Activated CD8-positive, alpha-beta T cell treated with anti-CD3 and anti-CD28 coated beads, Interleukin-2, amount 10 ng/mL, durations not matched to agents 7 days and 5 days (primary cell): ENCODE measurements at places on chromosomes 2 and 18. TPM values are rescaled to one million over a fixed set of nuclear protein-coding genes. Genes with fewer than 3 reads are reported as not detected.

GRCh38 chr18:13159579-13159978 lies 59.0 kb upstream of the LDLRAD4 start:
- peak; percentile 65 for DNase-seq
- H3K4me1 ChIP-seq, result peaks cover 3% of the 10 kb centered on the region
- H3K27ac ChIP-seq, result no peak overlapping the region
- H3K27me3 ChIP-seq, result peaks cover 7% of the 10 kb centered on the region
- H3K36me3 ChIP-seq, result peaks cover 9% of the 10 kb centered on the region

- H3K27me3 ChIP-seq, result no peaks in the 10 kb centered on the region
- no peak overlapping the region for H3K4me3 ChIP-seq
- DNase-seq, result no peak
Observed at GRCh38 chr2:30629866-30630265, 177.4 kb downstream of the CAPN13 start.

DNA sequence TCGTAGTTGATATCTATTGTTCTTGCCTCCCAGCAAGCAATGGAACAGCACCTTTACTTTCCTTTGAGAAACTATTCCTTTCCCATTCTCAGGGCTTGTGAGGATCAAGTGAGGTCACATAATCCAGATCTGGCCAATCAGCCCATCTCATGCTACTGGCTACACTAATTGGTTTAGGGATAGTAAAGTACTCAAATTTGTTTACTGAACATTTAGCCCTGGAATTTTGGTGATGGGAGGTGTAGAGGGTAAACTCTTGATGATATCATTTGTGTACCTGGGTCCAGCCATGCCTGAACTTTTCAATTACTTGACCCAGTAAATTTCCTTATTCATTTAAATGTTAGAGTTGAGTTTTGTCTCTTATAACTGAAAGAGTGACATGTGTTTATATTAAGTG lies 195.8 kb upstream of the TNP1 start:
- DNase-seq, result no peak
- peaks cover 46% of the 10 kb centered on the region for H3K27me3 ChIP-seq
- H3K4me3 ChIP-seq, result no peak overlapping the region
- H3K36me3 ChIP-seq, result no peaks in the 10 kb centered on the region

GRCh38 chr2:2735041-2735440 lies 404.0 kb upstream of the MYT1L start:
- no peaks in the 10 kb centered on the region for H3K27me3 ChIP-seq
- DNase-seq, result no peak
- H3K4me3 ChIP-seq, result no peak overlapping the region
- no peaks in the 10 kb centered on the region for H3K4me1 ChIP-seq
- H3K27ac ChIP-seq, result no peak overlapping the region

GRCh38 chr2:70715071-70715985 lies 52.7 kb downstream of the ADD2 start:
- no peak overlapping the region for H3K27ac ChIP-seq
- H3K4me1 ChIP-seq, result no peaks in the 10 kb centered on the region
- no peaks in the 10 kb centered on the region for H3K36me3 ChIP-seq
- no peak overlapping the region for H3K4me3 ChIP-seq

GRCh38 chr18:61851279-61851678 lies 41.5 kb downstream of the RNF152 start:
- H3K36me3 ChIP-seq, result no peaks in the 10 kb centered on the region
- no peak for DNase-seq
- no peak overlapping the region for H3K4me3 ChIP-seq
- H3K4me1 ChIP-seq, result no peaks in the 10 kb centered on the region

- DNase-seq, result no peak
- H3K27ac ChIP-seq, result no peak overlapping the region
- no peaks in the 10 kb centered on the region for H3K36me3 ChIP-seq
- H3K4me3 ChIP-seq, result no peak overlapping the region
- no peaks in the 10 kb centered on the region for H3K27me3 ChIP-seq
Observed at GRCh38 chr2:196406-196805, 67.4 kb downstream of the SH3YL1 start.

GRCh38 chr2:27264753-27265535 lies 2.1 kb upstream of the SLC30A3 start:
- DNase-seq, result peak; percentile 43
- peak overlapping the region; percentile 48 for H3K4me3 ChIP-seq
- H3K27me3 ChIP-seq, result peaks cover 43% of the 10 kb centered on the region
- no peak overlapping the region for H3K27ac ChIP-seq

- no peak overlapping the region for H3K27ac ChIP-seq
- H3K36me3 ChIP-seq, result no peaks in the 10 kb centered on the region
- H3K4me1 ChIP-seq, result no peaks in the 10 kb centered on the region
- DNase-seq, result no peak
Observed at GRCh38 chr18:45316127-45316526, 299.1 kb upstream of the SLC14A2 start.

- DNase-seq, result no peak
- H3K4me3 ChIP-seq, result no peak overlapping the region
- H3K27ac ChIP-seq, result no peak overlapping the region
- no peaks in the 10 kb centered on the region for H3K4me1 ChIP-seq
- no peaks in the 10 kb centered on the region for H3K36me3 ChIP-seq
Observed at GRCh38 chr2:221124532-221125240, 447.4 kb downstream of the EPHA4 start.

GRCh38 chr18:72672364-72673184 lies 128.4 kb upstream of the CBLN2 start:
- H3K4me3 ChIP-seq, result no peak overlapping the region
- H3K27me3 ChIP-seq, result peaks cover 2% of the 10 kb centered on the region
- H3K36me3 ChIP-seq, result no peaks in the 10 kb centered on the region
- no peaks in the 10 kb centered on the region for H3K4me1 ChIP-seq
- DNase-seq, result no peak

DNA sequence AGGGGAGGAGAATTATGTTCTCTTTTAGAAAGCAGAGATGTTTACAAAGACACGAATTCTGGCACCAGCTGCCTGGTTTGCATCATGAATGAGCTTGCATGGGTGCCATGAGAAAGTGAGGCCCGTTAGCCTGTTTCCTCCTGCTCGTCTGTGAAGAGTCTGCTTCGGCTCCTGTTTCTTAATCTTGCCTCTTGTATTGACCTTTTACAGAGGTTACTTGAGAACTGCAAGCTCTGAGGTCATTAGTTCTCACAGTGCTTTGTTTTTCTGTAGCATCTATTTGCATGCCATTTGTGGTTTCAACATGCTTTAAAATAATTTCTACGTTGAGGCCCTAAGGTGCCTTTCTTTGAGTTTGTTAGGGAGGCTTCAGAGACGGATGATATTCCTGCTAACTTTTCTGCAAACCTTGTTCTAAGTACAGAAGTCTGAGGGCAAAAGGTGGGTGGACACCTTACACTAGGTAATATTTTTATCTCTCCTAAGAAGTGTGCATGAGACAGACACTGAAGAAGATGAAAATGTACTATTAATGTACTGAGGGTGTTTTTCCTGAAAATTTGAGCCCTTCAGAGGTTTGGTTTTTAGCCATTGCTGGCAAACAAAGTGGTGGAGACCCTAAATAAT lies 53.4 kb upstream of the LINC00305 start:
- H3K27me3 ChIP-seq, result no peaks in the 10 kb centered on the region
- no peaks in the 10 kb centered on the region for H3K4me1 ChIP-seq
- no peaks in the 10 kb centered on the region for H3K36me3 ChIP-seq
- H3K4me3 ChIP-seq, result no peak overlapping the region
- no peak overlapping the region for H3K27ac ChIP-seq

DNA sequence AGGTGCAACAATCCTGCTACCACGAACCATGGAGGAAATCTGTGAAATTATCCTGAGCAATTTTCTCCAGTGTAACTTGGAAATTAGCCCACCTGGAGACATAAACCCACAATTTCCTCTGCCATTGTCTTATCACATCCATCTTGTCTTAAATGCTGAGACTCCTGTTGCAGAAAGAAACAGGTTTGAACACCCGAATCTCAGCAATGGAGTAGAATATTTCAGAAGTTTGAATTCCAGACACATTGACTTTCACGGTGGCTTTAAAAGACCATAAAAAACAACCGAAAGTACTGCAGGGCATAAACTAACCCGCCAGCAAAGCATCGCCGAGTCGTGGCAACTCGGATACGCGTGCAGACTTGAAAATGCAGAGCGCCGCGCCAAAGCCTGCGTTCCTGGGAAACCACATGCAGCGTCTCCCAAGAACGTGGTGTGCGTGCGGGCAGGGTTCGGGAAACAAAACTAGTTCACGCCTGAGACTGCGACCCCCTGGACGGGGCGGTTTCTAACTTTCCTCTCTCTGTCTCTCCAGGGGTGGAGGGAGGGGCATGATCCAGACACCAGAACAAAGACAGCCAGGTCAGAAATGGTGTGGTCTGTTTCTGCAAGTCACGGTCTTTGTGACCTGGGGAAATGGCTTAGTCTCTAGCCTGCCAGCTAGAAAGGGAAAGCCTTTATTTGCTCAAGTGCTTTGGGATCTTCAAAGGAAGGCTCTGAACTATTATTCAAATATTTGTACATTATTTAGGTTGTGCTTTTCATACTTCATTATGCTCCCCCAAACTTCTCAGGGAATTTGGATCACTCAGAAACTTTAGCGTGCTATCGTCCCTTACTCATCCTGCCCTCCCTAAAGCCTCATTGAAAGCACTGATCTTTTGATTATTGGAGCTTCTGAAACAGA lies 26.9 kb upstream of the KCTD1 start:
- H3K27me3 ChIP-seq, result peaks cover 36% of the 10 kb centered on the region
- DNase-seq, result no peak
- H3K36me3 ChIP-seq, result no peaks in the 10 kb centered on the region

Gene IL36B
- total RNA-seq, result not detected

Gene CDH19
- total RNA-seq, result not detected

Gene TMEM163
- total RNA-seq, result not detected

Gene LAMA3
- 1.4 TPM for total RNA-seq

Gene ZC3H8
- total RNA-seq, result 13.0 TPM

Gene KIAA2012
- not detected for total RNA-seq

Gene EML6
- 0.78 TPM for total RNA-seq

Gene ZNF516
- total RNA-seq, result 2.5 TPM

Gene PCARE
- not detected for total RNA-seq

Gene GDF7
- not detected for total RNA-seq
